ENCODE measurements at places on chromosomes 1 and 21. TPM values are rescaled to one million over a fixed set of nuclear protein-coding genes. Genes with fewer than 3 reads are reported as not detected.
A peak's percentile ranks its signal among the peaks of the same experiment; 100 is the strongest.

GRCh38 chr1:30801771-30802198 lies 44.2 kb upstream of the LAPTM5 start:
- peak; percentile 67 for DNase-seq

GRCh38 chr1:164753521-164754077 lies 194.6 kb downstream of the PBX1 start:
- no peak for DNase-seq

Gene ADGRB2
- polyA plus RNA-seq = not detected

Gene PM20D1
- polyA plus RNA-seq = 3.1 TPM

- no peak for DNase-seq
Measured at GRCh38 chr1:172244865-172245264, 175.6 kb upstream of the C1orf105 start.

DNA sequence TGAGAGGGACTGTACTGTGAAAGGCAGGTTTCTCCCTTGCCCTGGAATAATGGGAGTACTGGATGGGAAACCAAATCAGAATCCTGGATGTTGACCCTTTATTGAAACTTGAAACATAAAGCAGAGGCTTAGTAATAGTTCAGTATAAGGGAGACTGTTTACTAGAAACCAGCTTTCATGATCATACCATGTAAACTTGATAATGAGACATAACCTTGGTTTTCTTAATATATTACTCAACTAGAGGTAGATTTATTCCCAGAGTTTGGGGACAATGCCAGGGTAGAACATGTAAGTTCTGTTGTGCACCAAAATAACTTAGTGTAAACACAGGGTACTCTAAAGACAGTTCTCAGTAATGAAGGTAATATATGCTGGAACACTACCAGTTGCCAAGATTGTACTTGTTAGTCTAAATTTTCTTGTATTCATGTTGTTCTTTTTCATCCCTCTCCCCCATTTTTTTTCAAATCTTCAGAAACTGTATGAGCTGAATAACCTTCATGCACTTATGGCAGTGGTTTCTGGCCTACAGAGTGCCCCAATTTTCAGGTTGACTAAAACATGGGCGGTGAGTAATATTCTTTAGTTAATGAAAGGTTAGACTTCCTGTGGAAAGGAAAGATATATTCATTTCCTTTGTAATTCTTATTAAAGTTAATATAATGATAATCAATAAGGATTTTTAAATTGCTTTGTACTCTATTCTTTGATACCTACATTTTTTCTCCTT lies 49.6 kb downstream of the ANGPTL1 start:
- no peak for DNase-seq

GRCh38 chr1:63732666-63733065 lies 41.2 kb upstream of the ROR1 start:
- no peak for DNase-seq

DNA sequence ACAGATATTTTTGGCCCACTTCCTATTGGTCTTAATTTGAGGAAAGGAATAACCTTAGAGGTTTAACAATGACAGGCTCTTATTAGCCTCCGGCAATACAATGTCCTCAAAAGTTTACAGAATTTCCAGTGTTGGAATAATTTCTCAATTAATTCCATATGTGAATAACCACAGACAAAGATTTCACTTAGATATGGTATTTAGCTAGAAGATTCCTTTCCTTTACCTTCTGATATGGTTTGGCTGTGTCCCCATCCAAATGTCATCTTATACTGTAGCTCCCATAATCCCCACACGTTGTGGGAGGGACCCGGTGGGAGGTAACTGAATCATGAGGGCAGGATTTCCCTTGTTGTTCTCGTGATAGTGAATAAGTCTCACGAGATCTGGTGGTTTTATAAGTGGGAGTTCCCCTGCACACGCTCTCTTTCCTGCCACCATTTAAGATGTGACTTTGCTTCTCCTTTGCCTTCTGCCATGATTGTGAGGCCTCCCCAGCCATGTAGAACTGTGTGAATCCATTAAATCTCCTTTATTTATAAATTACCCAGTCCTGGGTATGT lies 54.9 kb upstream of the RGS7 start:
- DNase-seq = no peak

DNA sequence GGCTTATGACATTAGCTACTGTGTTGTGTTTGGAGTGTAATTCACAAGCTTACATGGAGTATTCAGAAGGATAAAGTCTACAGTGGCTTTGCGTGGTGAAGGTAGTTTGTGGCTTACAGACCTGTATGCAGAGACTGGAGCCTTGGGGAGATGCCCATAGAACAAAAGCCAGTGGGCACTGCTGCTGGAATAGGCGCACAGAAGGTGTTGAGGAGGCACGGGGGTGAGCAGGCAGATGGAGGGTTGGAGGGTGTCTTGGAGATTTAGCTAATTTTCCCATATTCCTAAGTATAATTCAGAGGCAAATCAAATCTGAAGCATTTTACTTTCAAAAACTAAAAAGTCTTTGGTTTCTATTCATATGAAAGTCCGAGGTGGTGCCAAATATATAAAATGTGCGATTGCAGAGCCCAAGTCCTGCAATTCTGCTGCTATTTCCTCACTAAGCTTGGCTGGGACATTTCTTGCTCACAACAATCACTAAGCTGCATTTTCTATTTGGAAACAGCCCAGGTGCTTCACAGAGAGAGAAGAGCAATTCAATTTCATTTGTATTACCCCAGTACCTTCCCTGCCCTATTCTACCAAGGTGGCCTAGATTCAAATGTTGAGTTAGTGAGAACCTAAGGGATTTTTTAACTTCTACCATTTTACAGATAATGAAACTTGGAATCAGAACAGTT lies 48.5 kb downstream of the FH start:
- DNase-seq = no peak

Gene MEX3A
- not detected for polyA plus RNA-seq

GRCh38 chr1:235090406-235091069 lies 38.1 kb downstream of the TOMM20 start:
- no peak for DNase-seq

Gene FCGR3A
- polyA plus RNA-seq = 1,637 TPM

DNA sequence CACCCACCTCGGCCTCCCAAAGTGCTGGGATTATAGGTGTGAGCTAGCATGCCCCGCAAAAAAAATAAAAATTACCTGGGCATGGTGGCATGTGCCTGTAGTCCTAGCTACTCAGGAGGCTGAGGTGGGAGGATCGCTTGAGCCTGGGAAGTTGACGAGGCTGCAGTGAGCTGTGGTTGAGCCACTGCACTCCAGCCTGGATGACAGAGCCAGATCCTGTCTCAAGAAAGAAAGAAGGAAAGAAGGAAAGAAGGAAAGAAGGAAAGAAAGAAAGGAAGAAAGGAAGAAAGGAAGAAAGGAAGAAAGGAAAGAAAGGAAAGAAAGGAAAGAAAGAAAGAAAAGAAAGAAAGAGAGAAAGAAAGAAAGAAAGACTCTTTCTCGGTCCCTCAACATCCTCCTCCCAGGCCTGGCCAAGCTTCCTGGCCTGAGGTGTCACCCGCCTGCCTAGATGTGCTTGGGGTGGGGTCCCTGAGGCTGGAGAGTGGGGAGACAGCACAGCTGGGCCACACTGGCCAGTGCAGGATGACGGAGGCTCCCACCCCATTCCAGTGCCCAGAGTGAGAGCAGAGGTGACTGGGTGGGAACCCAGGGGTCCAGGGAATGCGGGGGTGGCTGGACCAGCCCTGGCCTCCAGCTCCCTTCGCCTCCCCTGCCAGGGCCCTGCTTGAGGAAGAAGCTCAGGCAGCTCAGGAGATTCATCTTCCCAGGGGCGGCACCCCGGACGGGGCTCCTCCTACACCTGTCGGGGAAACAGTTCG lies 10.2 kb upstream of the GNB1 start:
- DNase-seq = no peak

Gene SLAMF9
- not detected for polyA plus RNA-seq

GRCh38 chr1:200314085-200314750 lies 95.6 kb downstream of the ZNF281 start:
- DNase-seq = no peak

Gene KLHL20
- polyA plus RNA-seq = 13.2 TPM

Gene PEX14
- 2.0 TPM for polyA plus RNA-seq

DNA sequence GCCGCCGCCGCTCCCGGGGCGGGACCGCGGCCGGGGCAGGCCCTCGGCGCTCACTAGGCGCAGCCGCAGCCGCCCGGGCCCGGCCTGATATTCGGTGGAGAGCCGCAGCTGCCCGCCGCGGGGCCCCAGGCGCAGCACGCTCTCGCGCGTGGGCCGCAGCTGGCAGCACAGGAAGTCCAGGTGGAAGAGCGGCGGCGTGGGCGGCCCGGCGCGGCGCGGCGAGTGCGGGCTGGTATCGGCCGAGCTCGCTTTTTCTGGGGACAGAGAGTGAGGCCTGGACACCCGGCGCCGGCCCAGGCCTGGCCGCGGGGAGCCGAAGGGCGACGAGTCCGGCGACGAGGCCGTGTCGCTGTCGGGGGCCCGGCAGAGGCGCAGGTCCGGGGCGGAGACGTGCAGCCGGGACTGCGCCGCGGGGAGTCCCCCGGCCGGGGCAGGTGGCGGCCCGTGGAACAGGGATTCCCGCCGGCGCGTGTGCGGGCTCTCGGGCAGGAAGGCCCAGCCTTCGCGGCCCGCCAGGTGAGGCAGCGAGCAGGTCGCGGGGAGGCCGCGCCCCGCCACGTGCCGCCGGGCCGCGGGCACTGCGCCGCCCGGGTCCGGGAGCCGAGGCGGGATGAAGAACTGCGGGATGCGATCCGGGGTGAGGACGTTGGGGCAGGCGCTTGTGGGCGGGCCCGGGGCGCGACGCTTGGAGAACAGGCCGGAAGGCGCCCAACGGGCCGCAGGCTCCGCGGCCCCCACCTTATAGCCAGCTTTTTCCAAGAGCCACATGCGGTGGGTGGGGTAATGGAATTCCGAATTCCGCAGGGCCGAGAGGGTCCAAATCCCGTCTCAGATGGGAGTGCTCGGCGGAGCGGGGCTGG lies 1.2 kb downstream of the C2CD4D start:
- DNase-seq = peak; percentile 41

DNA sequence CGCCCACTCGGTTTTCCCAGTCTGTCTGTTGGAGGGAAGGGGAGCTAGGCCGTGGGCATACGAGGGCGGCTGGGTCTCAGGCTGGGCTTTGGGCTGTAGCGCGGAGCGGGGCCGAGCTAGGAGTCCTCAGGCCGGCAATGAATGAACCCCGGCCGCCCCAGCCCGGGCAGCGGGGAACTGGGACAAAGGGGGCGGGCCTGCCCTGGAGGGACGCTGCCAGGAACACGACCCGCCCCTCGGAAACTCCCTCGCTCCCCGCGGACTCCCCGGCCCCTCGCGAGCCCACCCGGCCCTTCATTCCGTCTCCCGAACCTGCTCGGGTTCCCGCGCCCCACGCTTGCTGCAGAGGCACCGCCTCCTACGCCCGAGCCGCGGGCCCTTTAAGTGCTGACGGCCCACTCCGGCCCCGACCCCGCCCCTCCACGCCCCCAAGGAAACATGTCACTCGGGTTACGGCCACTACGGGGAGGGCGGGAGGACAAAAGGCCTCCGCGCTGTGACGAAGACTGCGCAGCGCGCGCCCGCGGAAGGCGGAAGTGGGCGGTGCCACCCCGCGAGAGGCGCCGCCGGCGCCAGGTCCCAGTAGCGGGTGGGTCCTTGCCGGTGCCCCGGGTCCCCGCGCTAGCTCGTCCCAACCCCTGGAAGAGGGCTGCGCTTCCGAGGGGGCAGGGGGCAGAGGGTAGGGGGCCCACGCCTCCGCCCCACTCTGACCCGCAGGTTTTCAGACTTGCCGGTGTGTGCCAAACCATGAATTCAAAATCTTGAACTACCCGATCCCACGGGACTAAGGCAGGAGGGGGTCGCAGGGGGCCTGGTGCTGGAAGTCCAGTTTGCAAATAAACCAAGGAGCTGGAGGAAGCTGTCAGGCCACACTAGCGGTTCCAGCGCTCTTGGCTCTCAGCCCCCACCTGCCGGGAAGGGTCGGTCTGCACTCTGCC lies at the start of gene GALE:
GALE (minus strand) TSS at position 355 of the 938 bp plus-strand sequence. CDS start 1,747 bp downstream, outside the sequence.
- DNase-seq = peak; percentile 94

- no peak for DNase-seq
Measured at GRCh38 chr1:38274974-38275373, 228.4 kb upstream of the POU3F1 start.

- no peak for DNase-seq
Measured at GRCh38 chr1:41607808-41608207, 123.3 kb upstream of the EDN2 start.

GRCh38 chr1:87795615-87796337 lies 467.1 kb downstream of the LMO4 start:
- no peak for DNase-seq

DNA sequence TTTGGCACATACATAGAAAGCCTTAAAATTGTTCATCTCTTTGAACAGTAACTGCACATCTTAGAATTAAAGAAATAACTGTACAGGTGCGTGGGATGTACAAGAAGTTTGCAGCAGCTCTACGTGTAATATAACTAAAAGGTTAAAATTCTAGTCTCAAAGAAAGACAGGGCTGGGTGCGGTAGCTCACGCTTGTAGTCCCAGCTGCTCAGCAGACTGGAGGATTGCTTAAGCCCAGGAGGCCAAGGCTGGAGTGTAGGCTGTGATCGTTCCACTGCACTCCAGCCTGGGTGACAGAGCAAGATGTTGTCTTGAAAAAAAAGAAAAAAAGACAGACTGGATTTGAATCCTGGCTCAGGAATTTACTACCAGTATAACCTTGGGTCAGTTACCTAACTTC lies 13.4 kb downstream of the PARP1 start:
- DNase-seq = no peak

DNA sequence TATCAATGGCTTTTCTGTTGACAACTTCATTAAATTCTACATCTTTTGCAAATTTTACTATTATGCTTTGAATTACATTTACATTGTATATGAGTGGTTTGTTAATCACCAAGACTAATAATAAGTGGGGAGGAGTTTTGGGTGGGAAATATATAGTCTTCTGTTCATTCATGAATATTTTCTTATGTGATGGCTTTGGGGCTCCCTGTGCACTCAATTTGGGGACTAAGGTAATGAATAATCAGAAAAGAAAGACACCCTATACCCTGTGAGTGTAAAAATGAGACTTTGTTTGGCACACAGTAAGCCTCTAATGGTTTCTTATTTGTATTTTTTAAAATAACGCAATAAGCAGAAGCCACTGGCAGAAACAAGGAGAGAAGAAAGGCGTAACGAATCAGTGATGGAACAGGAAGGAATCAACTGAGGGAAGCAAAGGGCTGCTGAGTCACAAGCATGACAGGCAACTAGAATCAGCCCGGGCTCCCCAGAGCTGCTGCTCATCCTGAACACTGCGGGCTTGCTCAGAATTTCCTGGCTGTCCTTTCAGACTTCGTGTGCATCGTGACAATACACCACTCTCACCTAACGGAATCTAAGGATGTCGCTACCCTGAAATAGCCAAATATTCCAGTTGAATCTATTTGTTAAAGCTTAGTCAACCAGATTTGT lies 20.8 kb upstream of the RGS2 start:
- DNase-seq = no peak

GRCh38 chr1:201126832-201127754 lies at the start of gene ASCL5:
TSS of gene ASCL5 (minus strand) at chr1:201127184. CDS start at chr1:201115372, 11,812 bp downstream.
- DNase-seq = no peak

GRCh38 chr1:92805216-92805615 lies 20.3 kb upstream of the EVI5 start:
- DNase-seq = no peak

Gene GSTM1
- polyA plus RNA-seq = not detected

Gene CLCA4
- not detected for polyA plus RNA-seq
